ENCODE measurements at places on chromosomes 16 and 17.

DNA sequence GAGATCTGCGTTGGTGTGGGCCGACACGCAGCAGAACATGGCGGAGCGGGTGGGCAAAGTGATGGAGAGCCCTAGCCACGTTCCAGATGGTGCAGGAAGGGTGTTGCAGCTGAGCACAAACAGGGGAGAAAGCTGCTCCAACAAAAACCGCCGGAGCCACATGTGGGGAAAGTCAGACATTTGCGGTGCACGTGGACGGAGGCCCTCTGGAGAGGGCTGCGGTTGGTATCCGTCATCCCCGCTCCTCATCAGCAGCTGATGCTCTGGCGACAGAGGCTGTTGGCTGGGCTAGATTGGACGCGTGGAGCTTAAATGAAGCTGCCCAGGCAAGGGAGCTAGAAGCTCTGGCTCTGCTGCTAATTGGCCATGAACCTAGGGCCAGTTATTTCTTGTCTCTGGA lies 43.5 kb upstream of the ADCY9 start:
- no peak for DNase-seq

DNA sequence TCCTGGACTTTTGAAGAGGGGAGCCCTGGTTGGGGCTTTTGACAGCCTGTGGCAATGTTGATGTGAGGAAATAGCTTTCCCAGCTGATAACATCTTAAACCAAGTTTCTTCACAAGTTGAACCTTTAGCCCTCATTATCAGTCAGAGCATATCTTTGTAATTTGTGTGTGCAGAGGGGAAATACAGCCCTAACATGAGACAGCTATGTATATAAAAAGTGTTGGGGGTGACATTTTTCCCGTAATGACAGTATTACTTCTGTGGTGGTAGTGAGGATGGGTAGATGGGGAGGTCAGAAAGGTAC lies 221.1 kb downstream of the FTO start:
- DNase-seq = no peak

GRCh38 chr16:80323808-80324195 lies 217.0 kb upstream of the DYNLRB2 start:
- no peak for DNase-seq

DNA sequence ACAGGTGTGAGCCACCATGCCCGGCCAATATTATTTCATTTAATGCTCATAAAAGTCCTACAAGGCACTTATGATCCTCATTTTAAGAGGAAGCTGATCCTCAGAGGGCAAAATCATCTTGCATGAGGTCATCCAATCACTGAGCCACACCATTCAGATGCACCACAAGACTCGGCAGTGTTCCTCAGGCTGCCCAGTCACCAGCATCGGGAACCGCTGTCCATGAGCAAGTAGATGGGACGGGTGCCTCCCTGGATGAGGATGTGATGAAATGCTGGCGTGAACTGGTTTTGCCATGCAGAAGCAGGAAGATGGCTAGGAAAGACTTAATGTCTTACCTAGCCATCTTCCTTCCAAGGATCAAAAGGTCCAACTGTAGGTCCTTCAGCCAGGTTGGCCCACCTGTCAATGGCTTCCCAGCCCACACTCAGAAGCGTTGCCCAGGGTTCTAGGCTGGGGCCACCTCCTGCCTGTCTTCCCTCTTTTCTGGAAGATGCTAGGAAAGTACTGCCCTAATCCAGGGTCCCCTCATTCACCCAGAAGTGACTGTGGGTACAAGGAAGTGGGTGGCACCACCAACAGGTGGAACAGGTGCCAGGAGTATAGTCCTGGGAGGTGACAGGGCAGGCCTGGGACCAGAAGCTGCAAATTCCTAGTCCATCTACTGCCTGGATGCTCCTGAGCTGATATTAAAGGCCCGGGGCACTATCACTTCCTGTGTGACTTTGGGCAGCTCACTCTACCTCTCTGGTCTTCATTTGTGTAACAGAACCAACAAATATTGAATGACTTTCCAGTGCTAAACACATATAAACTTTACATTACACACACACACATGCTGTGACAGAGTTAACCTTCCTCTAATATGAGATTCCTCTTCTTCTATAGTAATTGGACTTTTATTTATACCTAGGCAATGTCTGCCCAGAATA lies 32.2 kb upstream of the CRYBA1 start:
- no peak for DNase-seq

DNA sequence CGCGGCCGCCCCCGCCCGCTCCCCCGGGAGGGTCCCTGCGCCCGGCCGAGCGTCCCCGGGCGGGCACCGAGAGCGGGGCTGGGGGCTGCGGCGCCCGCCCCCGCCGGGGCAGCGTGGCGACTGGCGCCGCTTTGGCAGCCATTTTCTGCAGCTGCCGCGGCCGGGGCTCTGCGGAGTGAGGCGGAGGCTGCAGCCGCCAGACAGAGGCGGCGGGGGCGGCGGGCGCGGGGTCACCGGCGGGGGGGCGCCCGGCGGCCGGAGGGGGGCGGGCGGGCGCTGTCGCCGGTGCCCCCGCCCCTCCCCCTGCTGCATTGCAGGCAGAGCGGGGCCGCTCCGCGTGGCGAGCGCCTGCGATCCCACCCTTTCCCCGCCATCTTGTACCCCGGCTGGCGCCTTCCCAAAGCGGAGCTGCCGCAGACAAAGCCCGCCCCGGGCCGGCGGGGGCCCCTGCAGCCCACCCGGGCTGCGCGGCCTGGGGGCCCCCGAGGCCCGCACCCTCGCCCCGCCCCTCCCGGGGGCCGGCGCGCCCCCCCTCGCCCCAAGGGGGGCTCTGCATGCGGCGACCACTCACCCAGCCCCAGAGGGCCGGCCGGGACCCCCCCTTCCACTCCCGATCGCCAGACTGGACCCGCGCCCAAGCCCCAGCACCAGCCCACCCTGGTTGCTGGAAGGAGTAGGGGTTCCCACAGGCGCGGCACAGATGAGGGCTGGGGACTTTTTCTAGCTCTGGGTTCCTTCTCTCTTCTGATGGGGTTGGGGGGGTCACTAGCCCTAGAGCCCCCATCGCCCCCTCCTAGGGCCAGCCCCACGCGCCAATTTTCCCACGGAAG lies 16.6 kb upstream of the CBX8 start:
- DNase-seq = no peak
